ENCODE measurements at places on chromosomes 2 and 18.

DNA sequence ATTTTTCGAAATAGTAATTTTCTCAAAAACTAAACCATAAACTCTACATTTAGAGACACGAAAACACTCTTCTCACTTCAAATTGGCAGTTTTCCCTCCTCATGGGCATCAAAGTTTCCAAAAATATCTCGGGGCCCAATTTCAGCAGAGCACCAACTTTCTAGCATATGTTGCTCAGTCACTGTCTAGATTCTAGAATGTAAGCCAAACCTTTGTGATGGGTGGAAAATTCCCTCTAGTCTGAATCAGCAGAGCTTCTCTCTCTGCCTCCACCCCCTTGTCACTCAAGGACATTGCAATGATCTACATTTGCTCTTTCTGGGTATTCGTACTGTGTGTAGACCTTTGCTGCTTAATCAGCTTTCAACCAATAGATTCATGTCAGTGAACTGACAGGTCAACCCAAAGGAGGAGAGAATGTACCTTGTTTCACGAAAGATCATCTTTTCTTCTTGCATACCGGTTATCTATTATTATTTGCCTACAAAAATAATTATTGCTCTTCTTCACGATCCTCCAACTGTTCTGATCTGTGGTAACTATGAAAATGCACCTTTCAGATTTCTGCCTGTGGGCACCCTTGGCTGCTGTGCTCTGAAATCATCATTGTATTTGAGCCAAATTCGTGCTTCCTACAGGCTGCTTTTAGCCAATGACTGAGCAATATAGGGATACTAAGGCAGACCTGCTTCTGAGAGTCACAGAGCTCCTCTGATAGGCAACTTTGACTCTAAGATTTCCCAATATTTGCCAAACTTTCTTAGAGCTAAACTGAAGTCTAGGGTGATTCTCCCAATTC lies 38.7 kb upstream of the GLS start:
- DNase-seq = no peak

- DNase-seq = no peak
Observed at GRCh38 chr2:36301843-36302242, 53.7 kb upstream of the CRIM1 start.

DNA sequence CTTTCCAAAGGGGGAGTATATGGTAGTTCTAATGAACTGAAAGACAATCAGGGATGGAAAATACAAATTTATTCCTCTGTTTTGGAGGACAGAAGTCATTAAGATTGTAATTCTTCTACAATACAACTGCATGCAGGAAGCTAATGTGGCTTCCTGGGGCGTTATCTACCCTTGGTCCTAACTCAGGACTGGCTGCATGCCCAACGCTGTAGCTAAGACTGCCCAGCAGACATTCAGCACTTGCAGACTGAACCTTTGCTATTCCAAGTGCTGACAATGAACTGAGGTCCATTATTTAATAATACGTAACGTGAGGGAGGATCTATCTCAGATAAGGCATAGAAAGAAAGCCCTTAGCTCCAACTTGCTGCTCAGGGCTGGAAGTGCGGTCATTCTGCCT lies 53.2 kb downstream of the ZAP70 start:
- DNase-seq = no peak

DNA sequence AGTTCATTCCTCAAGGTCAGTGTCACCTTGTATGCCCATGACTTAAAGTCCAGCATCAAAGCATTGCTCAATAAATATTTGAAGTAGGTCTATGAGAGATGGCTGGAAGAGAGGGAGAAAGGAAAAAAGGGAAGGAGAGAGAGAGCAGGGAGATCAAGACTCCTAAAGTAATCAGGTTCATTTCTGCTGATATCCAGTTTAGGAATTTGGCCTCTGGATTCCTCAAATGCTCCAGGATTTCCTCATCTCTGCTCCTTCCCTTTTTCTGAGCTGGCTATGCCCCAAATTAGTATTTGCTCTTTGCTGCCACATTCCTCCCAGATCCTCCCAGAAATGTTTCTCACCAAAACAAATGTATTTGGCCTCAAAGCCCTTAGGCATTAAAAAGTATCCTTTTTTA lies 739.4 kb upstream of the CHAC2 start:
- no peak for DNase-seq

DNA sequence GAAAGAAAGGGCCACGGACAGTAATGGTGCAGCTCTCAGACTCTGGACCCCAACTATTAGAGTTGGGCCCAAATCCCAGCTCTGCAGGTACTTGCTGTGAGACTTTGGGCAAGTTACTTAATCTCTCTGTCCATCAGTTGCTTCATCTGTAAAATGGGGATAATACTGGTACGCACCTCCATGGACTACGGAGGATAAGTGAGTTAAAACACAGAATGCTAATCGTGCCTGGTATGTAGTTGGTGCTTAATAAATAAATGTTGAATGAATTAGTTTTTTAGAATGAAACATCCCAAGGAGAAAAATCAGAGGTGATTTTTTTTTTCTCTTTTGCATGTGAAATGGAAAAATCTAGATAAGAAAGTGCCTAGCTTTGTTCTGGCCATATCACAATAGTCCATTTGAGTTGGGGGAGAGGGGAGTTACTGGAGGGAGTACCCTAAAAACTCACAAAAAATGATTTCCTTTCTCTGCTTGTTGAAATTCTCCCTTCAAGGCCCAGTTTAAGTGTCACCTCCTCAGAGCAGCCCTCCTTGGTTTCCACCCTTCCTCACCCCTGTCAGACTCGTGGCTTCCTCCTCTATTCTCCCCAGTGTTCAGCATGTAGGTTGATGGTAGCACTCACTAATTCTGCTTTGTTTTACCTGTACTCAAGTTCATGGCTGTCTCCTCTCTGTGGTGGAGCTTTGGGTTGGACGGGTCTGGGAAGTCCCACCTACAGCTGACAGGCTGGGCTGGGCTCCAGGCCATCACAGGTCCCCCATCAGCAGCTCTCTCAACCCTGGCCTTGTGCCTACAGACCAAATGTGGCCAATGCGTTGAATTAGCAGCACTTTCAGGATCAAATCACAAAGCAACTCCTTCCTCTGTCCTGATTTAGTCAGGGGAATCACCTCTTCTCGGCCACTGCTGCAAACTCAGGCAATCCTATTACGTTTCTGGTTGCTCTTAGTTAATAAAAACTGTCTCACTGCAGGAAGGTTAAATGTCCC lies 92.8 kb upstream of the TAF1B start:
- no peak for DNase-seq

DNA sequence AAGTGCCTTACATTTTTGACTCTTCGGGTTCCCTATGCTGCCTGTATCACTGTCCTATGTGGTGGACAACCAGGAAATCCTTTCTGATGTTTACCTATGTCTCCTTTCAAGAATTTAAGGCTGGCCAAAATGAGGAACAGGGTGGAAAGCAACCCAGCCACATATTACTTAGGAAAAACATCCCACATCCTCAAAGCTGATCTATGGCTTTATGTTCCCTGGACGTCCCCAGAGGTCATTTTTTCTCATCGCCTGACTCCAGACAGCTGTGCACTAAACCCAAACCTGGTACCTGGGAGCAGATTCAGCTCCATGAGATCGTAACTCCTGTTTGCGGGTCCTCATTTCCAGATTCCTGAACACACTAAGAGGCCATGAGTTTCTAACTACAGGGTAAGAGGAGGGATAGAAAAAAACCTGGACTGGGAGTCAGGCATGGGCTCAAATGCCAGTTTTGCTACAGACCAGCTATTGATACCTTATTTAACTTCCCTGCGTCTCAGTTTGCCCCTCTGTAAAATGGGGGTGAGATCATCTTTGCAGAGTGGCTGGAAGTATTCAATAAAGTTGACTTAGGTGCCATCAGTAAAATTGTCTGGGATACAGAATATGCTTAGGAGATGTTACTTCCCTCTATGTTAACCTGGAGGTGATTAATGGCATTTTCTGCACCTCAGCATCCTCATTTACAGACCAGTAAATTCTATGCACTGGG lies 70.8 kb downstream of the TNS1 start:
- DNase-seq = no peak

DNA sequence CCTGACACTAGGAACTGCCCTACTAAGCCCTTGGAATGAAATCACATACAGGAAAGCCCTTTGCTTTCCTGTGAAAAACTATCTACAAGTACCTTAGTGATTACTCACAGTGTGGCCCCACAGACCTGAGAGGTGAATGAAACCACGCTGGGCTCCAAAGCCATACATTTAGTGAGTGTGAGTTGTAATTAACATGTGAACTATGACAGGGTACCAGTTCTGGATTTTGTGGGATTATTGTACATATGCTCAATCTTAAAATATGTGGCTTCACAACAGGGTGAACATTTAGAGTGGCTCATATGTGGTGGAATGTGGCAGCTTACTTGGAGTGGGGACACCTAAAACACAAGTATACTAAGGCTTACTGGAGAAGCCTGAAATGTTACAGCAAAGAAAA lies 12.3 kb downstream of the KCTD1 start:
- DNase-seq = no peak
